RCC 7860 (cell line): ENCODE measurements at places on chromosomes 7 and 10.

GRCh38 chr7:70693686-70694433, 438.1 kb upstream of the GALNT17 start:
- no peak for DNase-seq

DNA sequence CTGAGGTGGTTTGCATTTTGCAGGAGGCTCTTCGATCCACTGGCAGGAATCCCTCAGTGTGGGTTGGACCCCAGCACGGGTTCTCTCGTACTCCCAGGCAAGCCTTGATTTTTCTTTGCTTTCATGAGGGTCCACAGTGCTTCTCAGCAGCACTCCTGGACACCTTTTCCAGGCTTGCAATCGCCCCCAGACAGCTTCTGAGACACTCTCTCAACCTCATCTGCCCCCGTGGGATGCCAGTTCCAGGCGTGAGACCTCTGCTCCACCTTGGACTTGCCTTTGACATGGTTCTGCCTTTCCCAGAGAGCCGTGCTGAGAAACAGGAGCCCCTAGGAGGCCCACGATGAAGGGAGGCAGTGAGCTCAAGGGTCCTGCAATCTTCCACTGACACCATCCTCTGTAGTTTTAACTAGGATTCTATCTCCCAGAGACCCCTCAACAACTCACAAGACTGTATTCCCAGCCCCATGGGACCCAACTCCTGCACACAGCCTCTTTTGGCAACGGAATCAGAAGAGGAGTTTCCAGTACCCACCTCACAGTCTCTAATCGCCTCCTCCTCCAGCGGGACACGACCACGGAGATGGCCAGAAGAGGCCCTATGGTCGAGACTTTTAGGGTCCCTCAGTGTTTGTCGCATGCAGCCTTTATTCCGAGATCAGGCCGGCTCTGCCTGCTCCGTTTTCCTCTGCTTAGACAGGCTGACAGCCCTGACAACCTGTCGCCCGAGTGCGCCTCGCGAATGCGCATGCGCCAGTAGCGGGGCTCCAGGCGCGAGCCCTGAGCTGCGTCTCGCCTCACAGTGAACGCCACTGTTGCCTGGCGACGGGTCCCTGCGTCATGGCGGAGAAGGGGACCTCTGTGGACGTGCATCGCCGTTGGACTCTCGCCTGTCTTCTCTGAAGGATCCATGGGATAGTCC, 26.0 kb upstream of the ZNF273 start:
- no peak for DNase-seq

DNA sequence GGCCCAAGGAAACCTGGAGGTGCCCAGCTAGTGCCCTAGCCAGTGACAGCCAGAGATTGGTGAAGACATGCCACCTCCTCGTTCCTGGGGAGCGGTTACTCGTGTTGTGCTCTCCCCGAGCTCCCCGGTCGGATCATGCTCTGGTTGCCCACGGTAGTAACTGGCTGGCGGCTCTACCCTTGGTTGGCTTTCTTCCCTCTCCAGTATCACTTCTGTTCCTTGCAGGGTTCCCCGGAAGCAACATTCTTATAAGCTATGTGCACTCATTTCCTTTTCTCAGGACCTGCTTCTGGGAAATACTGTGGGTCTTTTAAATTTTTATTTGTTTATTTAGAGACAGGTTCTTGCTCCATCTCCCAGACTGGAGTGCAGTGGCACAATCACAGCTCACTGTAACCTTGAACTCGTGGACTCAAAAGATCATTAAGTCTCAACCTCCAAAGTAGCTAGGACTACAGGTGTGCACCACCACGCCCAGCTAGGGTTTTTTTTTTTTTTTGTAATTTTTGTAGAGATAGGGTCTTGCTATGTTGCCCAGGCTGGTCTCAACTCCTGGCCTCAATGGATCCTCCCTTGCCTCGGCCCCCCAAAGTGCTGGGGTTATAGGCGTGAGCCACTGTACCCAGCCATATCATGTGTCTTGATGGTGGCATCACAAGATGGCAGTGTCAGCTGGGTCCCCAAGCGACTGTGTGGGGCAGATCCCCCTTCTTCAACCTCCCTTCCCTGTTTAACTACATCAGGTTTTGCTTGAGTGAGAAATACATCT, 6.9 kb upstream of the CALHM1 start:
- no peak for DNase-seq

DNA sequence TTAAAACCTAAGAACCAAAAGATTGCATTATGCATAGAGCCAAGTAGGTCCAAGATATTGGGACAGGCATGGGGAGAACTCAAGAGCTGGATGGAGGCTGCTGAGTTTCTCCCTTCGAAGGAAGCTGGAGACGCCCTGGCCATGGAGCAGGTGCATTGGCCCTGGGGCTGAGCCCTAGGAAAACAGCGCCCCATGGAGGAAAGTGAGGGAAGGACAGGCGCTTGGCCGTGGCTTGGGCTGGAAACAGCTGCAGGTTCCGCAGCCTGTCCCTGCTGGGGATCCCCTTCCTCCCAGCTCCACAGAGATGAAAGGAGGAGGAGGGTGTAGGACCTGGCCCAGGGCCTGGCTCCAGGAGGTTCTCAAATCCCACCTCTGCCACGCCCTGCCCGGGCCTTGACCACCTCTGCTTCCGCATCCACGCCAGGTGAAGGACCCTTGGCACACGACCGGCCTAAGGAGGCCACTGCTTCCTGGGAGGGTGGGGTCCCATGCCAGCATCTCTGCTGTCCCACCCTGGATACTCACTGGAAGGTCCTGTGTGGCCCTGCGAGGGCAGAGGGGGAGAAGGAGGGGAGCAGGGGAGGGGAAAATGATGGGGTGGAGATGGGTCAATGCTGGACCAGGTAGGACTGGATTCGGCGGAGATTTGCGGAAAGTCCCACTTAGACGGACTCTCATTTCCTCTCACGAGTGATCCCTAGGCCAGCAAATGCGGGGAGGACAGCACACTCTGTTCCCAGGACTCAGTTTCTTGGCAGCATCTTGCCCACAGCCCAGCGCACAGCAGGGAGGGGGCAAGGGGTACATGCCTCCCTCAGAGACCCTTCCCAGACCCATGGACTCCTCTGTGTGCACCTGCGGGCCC, 258.6 kb upstream of the TCERG1L start:
- no peak for DNase-seq

DNA sequence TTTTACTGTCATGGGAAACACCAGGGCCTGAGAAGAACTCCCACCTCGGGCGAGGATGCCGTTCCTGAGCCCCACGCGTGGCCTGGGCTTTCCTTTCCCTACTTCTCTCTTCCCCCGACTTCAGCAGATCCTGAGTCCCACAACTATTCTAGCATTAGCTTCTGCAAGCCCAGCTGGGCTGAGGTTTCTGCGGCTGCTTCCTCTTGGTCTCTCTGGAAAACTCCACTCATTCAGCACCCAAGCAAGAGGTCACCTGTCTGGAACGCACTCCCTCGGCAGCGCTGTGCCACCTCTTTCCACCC, 761 bp upstream of the DOCK1 start:
- no peak for DNase-seq

GRCh38 chr7:120014925-120015465, 258.0 kb upstream of the KCND2 start:
- no peak for DNase-seq

DNA sequence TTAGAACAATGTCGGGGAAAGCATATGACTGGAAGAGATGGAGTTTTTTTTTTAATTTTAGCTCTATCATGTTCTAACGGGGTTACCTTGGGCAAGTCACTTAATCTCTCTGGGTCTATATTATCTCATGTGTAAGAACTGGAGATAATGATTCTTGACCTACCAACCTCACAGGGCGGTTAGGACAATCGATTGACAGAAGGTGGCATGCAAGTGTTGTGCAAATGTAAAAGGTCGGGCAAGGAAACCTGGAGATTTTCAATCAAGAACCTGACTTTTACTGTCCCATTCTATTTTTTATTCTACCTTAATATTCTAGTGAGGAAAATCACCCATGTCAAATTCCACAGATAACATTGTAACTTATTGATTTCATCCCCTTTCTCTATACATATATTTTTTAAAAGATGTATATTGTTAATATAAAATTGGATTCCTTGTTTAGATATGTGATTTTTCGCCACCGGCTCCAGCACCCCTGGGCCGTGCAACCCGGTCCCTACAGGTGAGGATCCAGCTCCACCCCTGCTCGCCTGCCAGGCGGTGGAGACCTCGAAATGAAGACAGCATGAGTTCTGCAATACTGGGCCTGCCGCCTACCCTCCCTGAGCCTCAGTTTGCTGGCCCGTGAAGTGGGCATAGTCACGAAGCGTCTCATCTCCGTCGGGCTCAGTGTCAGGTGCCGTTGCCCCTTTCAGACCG, 497.6 kb upstream of the PHF14 start:
- DNase-seq, result no peak

GRCh38 chr10:88346144-88346977, 236.8 kb downstream of the RNLS start:
- DNase-seq, result no peak

DNA sequence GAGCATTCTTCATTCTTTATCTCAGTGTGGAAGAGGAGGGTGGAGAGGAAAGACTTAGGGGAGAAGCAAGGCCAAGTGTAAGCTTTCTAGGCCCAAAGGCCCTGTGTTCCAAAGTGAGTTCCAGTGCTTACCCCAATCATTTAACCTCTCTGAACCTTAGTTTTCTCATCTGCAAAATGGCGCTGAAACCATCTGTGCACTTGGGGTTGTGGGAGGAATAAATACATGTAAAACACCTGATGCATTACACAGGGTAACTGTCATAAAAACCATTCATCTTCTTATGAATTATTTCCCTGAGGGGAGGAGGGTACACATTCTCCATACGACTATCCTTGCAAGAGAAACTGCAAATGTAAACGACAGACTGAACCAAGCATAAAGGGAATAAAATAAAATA, 19.0 kb downstream of the PIK3AP1 start:
- no peak for DNase-seq

DNA sequence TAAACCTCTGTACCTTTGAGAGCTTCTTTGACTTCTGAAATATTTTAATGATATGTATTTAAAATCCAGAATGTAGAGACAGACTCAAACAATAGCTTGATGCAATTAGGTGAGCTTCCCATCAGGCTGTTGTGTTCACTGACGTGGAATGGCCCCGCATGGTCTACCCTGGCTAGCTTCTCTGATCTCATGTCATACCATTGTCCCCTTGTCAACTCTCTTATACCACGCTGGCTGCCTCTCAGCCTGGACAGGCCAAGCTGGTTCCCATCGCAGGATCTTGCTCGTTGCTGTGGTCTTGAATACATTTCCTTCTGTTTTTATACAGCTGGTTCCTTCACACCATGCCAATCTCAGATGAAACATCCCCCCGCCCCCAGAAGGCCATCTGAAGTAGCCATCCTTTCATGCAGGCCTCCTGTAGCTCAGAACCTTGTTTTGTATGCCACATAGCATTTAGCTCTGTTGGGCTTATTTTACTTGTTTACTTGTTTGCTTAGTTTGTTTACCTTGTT, 84.2 kb downstream of the FANK1 start:
- DNase-seq, result no peak

DNA sequence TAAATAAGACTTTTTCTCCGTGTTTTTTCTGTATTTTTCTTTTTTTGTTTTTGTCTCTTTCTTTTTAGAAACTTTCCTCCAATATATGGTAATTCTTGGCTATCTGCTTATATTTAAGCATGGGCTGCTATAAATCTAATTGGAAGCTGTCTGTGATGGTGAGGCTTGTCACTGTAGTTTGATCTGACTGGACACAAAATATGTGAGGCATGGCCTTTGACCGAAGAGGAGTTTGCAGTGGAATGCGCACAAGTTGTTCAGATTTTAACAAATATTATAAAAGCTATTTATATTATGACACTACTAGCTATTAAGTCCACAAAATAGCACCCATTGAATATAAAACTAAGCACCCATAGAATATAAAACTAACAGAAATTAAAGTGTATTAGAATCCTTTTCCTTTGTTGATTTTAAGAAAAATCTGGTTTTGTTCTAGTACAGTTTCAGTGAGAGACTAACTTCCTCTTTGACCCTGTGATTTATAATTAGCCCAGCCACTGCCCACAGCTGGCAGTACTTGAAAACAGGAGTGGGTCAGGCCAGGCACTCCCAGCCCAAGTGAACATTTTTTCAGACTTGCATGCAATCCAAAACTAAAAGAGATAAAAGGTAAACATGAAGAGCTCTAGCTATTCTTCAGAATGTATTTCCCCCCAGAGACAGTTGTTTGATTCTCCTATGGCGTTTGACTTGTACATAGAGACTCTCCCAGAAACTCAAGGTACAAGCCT, 69.9 kb upstream of the FGL2 start:
- DNase-seq, result no peak

GRCh38 chr10:119714484-119714816, 11.4 kb upstream of the INPP5F start:
- no peak for DNase-seq

GRCh38 chr10:52215745-52216361, 98.2 kb upstream of the DKK1 start:
- peak; percentile 50 for DNase-seq

DNA sequence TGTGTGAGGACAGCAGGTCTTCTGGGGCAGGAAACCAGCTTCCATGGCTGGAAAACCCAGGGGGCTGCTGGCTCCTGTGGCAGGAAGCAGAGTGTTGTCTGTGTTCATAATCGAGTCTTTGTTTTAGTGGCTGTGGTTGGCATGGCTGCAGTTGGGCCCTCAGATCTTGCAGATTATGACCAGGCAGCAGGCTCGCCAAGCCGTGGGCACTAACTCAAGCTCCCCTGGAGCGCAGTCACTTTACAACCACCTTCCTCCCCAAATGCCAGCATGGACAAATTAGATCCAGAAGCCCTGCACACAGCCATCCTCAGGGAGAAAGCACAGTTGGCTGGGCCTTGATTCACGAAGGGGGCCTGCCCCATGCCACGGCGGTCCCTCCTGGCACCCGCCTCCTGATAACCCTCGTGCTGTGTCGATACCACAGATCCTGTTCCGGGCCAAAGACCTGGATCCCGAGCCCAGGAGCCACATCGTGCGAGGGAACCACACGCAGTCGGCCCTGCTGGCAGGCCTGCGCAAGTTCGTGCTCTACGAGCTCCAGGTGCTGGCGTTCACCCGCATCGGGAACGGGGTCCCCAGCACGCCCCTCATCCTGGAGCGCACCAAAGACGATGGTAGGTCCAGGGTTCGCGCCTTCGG, 552.5 kb upstream of the FOXK1 start:
- DNase-seq, result no peak
